ENCODE measurements at places on chromosomes 6 and 20. TPM values are rescaled to one million over a fixed set of nuclear protein-coding genes. Genes with fewer than 3 reads are reported as not detected.

The ALDH8A1 gene
- 0.69 TPM for total RNA-seq

The NRSN2 gene
- total RNA-seq: 45.1 TPM

The ALDH5A1 gene
- 2.2 TPM for total RNA-seq

The NFATC2 gene
- 0.28 TPM for total RNA-seq

The KCNK5 gene
- total RNA-seq: not detected

- peak; percentile 66 for DNase-seq
Measured at GRCh38 chr6:151014404-151015100, 149.1 kb downstream of the MTHFD1L start.

GRCh38 chr6:128478230-128479047, 42.0 kb downstream of the PTPRK start:
- no peak for DNase-seq

DNA sequence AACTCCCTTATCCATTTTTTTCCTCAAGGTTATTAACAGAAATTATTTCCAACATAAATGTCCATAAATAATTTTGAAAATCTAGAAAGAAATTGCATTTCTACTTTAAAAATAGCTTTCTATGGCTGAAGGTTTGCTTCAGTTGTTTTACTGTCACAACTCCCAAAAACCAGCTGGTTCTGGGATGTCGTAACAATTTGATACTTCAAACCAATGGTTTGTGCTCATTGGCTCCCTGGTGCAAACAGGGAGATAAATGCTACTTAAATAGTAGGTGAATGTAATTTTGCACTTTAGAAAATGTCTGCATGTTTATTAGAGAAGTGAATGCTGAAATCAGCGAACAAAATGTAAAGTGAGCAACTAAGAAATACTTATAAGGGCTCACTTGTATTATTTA, 31.1 kb downstream of the LAMA2 start:
- no peak for DNase-seq

DNA sequence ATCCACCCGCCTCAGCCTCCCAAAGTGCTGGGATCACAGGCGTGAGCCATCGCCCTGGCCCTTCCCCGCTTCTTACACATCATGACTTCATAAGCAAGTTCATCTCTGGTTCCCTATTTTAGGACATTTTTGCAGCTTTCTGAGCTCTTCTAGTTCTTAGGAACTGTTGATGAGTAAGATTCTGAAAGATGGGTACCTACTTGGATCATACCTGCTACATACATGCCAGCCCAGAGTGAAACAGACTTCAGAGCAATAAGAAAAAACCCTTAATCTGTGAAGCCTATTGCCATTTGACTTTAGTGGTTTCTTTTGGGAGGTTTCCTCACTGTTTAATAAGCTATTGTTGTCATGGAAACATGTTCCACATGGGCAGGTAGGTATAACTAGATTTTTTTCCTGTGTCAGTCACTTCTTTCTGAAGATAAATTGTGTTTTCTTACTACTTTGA, 27.9 kb upstream of the TMEM217 start:
- no peak for DNase-seq

DNA sequence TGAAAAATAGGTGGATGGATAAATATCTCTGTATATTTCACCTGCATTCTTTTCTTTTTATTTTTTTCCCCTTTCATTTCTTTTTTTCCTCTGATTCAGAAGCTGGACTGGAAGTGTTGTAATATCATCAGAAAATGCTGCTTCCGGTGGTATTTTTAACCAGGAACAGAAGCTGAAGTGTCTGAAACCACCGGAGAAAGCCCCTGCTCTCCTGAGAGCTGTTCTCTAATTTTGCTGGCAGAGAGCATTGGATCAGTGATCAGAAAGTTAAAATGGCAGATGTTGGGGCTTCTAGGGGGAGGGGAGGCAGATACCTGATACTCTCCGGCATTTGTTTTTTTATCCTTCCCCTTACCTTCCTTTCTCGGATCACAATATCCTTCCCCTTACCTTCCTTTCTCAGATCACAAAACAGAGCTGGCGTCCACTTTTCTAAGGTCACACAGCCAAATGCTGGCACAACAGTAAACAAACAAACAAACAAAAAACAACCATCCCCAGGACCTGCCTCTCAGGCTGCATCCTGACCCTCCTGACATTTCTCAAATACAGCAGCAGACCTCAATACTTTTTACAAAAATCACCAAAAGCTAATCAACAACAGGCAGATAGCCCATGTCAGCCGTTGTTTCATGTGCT, 143.2 kb upstream of the ZNF217 start:
- no peak for DNase-seq

DNA sequence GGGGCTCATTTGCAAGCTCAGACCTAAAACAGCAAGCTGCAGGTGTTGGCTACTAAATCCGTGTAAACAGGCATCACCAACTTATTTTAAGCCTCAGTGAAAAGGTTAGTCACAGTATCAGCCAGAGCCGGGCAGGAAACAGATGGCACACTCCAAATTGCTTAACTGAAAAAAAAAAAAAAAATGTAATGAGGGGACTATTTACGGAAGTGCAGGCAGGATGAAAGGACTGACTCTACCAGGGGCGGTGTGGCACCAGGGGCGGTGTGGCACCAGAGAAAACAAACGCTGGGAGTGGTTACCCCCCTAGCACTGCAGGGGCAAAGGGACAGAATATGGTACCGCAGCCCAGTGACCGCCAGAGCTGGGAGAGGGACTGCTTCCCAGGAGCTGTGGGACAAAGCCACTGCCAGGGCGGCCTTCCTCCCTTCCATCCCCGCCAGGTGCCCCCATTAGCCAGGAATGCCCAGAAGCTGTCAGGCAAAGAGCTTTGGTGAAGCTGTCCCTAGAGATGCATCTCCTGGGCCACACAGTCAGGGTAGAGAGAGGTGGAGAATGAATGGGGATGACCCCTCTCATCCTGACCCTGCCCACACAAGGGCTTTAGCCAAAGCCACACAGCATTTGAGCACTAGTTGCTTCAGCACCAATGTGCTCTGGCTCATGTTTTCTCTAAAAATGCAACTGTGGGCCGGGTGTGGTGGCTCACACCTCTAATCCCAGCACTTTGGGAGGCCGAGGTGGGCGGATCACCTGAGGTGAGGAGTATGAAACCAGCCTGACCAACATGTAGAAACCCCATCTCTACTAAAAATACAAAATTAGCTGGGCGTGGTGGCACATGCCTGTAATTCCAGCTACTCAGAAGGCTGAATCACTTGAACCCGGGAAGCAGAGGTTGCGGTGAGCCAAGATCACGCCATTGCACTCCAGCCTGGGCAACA, 39.6 kb upstream of the GFOD1 start:
- DNase-seq: peak; percentile 19
